ENCODE measurements at places on chromosomes 5 and 9.

GRCh38 chr5:173114536-173114935 lies 29.8 kb upstream of the BNIP1 start:
- no peak for DNase-seq

DNA sequence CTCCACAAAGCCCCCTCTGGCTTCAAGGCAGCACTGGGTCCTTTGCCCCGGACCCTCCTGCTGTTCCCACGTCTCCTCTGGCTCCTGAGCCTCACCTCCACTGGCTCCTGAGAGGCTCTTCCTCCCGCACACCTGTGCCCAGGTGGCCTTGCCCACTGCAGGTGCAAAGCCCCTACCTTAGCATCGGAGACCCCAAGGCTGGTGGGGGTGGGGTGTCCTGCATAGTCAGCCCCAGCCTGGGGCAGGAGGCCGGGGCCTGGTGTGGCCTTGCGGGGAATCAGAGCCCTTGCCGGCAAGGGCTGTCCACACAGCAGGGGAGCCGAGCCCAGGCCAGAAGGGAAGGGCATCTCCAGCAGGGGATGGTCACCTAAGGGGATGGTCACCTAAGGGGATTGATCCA lies 41.3 kb upstream of the CEP72 start:
- no peak for DNase-seq

- no peak for DNase-seq
These were observed 51.5 kb downstream of the MYO10 start for GRCh38 chr5:16884595-16884994.

GRCh38 chr9:76904661-76905457 lies 1.1 kb downstream of the PRUNE2 start:
- DNase-seq, result no peak

DNA sequence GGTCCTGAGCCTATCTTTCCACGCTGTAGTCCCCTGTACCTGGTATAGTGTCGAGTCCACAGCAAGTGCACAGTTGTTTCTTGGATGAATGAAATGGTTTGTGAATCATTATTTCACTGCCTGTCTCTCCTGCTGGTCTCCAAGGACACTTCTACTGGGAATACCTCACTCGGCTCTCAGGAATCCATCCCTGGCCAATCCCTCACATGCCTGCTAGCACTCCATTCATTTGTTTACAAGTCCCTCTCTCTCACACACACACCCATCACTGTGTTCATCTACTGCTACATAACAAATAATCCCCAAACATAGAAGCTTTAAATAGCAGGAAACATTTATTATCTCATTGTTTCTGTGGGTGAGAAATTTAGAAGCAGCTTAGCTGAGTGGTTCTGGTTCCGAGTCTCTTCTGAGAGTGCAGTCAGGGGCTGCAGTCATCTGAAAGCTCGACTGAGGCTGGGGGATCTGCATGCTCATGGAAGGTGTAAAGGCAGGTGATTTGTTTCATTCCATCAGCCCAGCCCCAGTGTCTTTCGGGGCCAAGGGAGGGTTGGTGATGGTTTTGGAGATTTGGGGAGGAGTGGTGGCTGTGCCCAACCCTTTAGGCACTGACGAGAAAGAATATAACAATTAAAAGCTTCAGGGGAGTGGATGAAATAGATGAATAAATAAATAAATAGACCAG lies 132.7 kb upstream of the IER5L start:
- no peak for DNase-seq

GRCh38 chr5:22505891-22506290 lies 347.3 kb downstream of the CDH12 start:
- no peak for DNase-seq

GRCh38 chr5:125412561-125413495 lies 666.4 kb upstream of the ZNF608 start:
- peak; percentile 86 for DNase-seq

GRCh38 chr9:116566677-116567488 lies 120.2 kb upstream of the TRIM32 start:
- no peak for DNase-seq

GRCh38 chr9:114785866-114786650 lies 19.8 kb downstream of the TNFSF15 start:
- DNase-seq, result no peak

GRCh38 chr5:39968381-39968780 lies 543.6 kb upstream of the DAB2 start:
- no peak for DNase-seq

DNA sequence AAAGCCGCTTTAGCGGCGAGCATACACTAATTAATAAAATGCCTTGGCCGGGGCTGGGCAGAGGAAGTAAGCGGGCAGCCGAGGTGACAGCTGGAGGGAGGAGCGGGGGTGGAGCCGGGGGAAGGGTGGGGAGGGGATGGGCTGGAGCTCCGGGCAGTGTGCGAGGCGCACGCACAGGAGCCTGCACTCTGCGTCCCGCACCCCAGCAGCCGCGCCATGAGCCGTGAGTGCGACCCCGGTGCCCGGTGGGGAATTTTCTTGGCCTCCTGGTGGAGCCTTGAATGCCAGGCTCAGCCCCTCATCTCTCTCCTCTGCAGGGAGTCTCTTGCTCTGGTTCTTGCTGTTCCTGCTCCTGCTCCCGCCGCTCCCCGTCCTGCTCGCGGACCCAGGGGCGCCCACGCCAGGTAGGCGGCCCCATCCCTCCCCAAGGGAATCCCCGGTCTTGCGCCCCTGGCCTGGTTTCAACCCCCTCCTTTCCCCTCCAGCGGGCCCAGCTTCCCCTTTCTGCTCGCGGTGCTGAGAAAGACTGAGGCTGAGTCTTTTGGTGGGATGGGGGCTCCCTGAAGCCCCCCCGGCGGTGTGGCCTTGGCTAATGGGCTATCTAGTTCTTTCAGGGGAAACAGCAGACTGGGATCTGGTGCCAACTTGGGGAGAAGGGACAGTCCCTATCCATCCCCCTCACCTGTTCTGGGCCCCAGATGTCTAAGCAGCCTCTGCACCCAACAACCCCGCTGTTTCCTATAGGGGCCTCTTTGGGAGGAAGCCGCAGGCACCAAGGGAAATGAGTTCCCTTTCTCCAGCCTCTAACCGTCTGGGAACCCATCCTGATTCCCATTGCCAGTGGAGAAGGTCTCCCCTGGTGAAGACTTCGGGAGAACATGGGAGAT lies at the start of gene PTGS1:
Gene PTGS1, plus strand, starts transcription at position 156 of the 887 bp plus-strand sequence. Its CDS starts 61 bp downstream, at position 217.
- DNase-seq, result no peak

DNA sequence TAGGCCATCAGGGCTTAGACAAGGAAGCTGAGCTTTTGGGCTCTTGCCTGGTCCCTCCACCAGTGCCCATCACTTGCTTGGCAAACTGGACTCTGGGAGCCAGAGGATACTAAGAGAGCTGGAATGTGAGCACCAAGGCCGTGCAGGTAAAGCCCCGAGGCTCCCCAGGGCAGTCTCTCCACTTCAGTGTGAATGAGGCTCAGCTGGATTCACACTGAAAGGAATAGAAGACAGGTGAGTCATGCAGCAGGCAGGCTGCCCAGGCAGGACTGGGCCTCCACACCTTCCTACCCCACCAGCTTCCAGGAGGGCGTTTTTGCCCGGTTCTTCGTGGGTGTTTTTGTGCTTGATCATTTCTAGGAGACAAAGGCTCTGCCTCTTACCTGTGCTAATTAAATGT lies 7.3 kb upstream of the CTSV start:
- DNase-seq, result no peak

GRCh38 chr5:116842514-116842961 lies 267.9 kb upstream of the SEMA6A start:
- DNase-seq, result no peak

GRCh38 chr9:108443019-108443633 lies 412.7 kb downstream of the ACTL7B start:
- DNase-seq, result no peak

DNA sequence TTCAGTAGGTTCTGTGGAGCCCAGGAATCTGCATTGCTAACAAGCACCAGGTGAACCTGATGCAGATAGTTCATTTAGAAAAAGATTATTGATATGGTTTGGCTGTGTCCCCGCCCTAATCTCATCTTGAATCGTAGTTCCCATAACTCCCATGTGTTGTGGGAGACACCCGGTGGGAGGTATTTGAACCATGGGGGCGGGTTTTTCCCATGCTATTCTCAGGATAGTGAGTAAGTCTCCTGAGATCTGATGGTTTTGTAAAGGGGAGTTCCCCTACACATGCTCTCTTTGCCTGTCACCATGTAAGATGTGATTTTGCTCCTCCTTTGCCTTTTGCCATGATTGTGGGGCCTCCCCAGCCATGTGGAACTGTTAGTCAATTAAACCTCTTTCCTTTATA lies 212.0 kb downstream of the RAB3C start:
- DNase-seq, result no peak

GRCh38 chr5:115815693-115816225 lies 700 bp downstream of the CDO1 start:
- no peak for DNase-seq

DNA sequence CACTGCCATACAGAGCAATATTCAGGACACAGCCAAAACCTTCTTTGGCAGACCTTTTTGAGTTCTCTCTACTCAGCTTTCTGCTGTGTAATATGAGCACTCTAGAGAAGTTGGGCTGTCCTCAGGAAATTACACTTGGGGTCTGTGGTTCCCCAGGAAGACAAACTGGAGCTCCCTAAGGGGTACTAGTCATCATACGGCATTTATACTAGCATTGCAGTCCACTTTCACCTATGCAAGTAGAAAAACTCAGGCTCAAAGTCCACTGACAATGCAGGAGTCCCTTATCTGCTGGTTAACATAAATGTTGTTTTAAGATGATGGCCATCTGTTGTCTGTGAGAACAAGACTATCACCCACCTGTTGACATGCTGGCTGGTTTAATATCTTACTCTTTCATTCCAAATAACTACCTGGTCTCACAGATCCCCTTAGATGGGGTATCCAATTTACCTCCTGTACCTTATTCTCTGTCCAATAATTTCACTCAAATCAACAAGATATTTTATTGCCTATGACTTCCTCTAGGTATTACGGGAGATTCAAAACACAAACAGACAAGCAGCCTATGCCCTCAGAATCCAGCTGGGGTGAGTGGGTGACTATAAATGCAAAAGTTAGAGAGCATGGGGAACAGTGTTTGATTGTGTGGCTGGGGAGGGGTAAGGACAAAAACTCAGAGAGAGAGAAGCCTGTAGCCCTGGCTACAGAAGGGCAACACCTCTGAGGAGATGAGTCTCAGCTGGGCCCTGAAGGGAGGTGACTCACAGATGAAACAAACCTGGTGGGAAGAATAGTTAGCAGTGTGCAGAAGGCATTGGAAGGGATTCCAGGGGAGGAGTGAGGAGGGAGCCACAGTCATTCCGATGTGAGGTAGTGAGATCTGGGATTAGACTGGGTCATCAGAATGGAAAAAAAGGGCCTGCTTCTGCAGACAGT lies 10.2 kb downstream of the DOCK8 start:
- no peak for DNase-seq

DNA sequence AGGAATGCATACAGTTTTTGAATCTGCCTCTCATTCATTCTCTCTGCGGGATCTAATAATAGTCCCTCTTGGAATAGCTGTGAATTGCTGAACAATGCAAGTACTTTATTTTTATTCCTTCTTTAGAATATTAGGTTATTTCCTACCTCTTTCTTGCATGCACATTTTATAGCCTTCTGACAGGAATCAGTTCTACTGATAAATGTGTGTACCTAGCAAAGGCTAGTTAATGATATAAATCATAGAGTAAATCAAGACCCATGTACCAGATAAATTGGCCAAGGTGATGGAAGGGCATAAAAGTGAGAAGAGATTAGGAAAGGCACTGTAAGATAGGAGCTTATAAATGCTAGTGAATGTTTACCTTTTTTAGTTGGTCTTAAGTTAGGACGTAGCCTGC lies 19.2 kb upstream of the UGCG start:
- no peak for DNase-seq

GRCh38 chr5:172923539-172923938 lies 35.7 kb upstream of the RPL26L1 start:
- no peak for DNase-seq

- DNase-seq, result no peak
These were observed 981.5 kb downstream of the PTPRD start for GRCh38 chr9:9631284-9631683.

- no peak for DNase-seq
These were observed 98.5 kb downstream of the SNX18 start for GRCh38 chr5:54616031-54616430.

DNA sequence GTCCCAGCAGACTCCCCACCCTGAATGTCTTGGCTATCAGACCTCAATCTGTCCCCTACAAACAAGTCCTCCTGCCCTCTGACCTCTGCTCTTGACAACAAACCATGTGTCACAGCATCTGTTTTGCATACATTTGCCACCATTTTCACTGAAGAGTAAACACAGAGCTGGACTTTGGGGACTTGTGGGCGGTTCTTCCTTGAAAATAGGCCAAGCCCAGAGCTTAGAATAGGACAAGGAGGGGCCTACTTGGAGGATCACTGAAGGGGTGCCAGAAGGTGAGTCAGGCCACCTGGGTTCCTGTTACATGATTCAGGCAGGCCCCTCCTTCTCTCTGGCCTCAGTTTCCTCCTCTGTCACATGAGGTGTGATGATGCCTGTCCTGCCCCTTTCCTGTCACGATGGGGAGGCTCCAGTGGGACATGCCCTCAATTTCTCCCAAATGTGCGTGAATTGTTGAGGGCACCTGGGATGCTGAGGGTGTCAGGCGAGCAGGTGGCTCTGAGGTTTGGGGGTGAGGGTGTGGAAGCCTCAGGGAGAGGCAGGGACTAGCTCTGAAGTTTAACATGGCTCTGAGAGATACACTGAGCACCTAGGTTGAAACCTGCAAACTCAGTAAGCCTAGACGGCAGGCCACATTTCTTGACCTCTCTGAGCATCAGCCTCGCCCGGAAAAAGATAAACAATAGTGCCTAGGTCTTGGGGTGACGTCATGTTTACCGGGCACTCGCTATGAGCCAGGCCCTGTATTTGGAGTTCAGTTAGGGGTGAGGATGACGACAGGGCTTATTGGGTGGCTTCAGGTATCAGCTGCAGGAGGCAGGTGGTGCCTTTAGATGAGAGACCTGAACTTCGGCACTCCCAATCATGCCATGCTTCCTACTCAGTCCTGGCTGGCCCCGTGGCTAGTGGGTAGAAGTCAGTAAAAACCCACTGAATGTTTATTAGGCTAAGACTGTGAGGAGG lies 107.6 kb upstream of the PITX1 start:
- no peak for DNase-seq

DNA sequence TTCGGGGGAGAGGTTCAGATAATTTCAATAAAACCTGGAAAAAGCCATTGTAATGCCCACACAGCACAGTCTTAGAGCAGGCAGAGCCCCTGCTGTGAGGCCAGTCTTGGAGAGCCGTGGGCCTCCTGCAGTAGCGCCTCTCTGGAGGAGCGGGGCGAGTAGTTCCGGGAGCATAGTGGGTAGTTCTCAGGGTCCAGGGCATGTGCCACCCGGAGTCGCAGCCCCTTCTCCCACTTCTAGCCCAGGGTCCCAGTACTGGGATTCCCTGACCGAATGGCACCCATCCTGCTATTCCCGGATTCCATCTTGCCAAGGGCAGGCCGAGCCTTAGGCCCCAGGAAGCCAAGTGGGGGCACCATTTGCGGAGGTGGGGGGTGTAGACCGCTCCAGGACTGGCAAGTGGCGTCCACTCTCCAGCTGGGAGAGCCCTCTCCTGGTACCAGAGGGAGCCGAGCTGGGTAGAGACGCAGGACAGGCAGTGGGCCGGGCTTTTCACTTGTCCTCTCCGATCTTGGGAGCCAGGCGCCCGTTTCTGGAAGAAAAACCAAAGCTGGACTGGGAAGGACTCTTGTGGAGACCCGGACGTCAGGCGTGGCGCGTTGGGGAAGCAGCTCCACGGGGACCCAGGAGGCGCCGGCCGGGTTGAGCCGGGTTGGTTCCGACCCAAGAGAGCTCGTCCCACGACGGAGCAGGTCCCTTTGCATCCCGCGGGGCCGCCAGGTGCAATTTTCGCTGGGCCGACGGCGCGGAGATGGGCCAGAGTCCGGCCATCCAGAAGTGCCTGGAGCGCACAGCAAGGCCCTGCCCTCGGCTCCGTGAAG lies 12.1 kb downstream of the PROP1 start:
- DNase-seq, result no peak

- DNase-seq, result no peak
These were observed 75.2 kb downstream of the TENT4A start for GRCh38 chr5:6788439-6788838.

All from caudate nucleus (tissue), 63 donors.